ENCODE measurements at places on chromosomes 12 and 14. TPM values are rescaled to one million over a fixed set of nuclear protein-coding genes. Genes with fewer than 3 reads are reported as not detected.

Gene SLC35F4
- total RNA-seq: not detected

Gene TMEM119
- 2.3 TPM for total RNA-seq

Gene WIF1
- not detected for total RNA-seq

Gene CEBPE
- total RNA-seq: not detected

Gene BEGAIN
- 0.88 TPM for total RNA-seq

Gene TMEM179
- 0.18 TPM for total RNA-seq

Gene SERPINA3
- 4.6 TPM for total RNA-seq

Gene PLXNC1
- 2.3 TPM for total RNA-seq

Gene KLRC1
- not detected for total RNA-seq

Gene PLEKHG7
- total RNA-seq: not detected

Gene CISTR
- not detected for total RNA-seq

Gene C14orf93
- 7.8 TPM for total RNA-seq

Gene CLEC14A
- 1.2 TPM for total RNA-seq

Gene TAMALIN
- total RNA-seq: 1.5 TPM
